8988T (cell line): ENCODE measurements at places on chromosomes 4 and X.

GRCh38 chr4:111108153-111108552 lies 485.3 kb upstream of the PITX2 start:
- no peak for DNase-seq

- peak; percentile 56 for DNase-seq
Measured at GRCh38 chr4:148445071-148445859, 3.1 kb upstream of the NR3C2 start.

GRCh38 chr4:167052631-167053091 lies 181.6 kb downstream of the SPOCK3 start:
- DNase-seq: no peak

GRCh38 chr4:184386271-184386781 lies 88.0 kb downstream of the IRF2 start:
- DNase-seq: no peak

DNA sequence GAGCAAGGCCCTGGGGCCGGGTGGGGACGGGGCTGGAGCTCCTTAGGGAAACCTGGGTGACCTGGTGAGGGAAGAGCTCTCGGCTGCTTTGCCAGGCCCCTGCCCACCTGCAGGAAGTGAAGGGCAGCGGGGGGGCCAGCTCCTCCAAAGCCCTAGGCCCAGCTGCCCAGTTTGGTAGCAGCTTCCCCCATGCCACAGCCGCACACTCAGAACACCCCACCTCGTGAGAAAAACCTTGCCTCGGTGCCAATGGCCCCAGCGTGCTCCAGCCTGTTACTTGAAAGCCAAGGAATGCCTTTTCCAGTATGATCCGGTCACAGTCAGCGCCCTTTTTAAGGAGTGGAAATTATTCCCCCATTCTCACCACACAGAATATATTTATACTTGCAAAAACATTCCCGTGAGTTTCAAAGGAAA lies 38.3 kb downstream of the ACOX3 start:
- DNase-seq: no peak

GRCh38 chr4:184722798-184723197 lies 11.1 kb downstream of the CENPU start:
- DNase-seq: no peak

GRCh38 chrX:129637217-129638109 lies 17.3 kb downstream of the APLN start:
- DNase-seq: peak; percentile 50

DNA sequence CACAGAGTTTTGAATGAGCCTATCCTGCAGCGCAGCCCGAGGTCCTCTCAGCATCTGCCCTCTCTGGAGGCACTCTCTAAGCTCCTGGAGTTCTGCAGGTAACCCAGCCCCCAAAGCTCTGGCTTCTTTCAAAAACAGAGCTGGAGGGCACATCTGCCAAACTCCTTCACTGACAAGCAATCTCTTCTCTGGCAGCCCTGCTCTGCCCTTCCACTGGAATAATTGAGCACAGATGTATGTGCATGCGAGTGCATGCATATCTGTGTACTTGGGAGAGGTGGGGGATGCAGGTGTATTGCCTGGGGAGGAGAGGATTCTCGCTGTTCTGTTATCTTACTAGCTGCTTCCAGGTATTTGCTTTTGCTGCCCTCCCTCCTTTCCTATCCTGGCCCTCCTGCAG lies 22.2 kb upstream of the PLP1 start:
- no peak for DNase-seq

DNA sequence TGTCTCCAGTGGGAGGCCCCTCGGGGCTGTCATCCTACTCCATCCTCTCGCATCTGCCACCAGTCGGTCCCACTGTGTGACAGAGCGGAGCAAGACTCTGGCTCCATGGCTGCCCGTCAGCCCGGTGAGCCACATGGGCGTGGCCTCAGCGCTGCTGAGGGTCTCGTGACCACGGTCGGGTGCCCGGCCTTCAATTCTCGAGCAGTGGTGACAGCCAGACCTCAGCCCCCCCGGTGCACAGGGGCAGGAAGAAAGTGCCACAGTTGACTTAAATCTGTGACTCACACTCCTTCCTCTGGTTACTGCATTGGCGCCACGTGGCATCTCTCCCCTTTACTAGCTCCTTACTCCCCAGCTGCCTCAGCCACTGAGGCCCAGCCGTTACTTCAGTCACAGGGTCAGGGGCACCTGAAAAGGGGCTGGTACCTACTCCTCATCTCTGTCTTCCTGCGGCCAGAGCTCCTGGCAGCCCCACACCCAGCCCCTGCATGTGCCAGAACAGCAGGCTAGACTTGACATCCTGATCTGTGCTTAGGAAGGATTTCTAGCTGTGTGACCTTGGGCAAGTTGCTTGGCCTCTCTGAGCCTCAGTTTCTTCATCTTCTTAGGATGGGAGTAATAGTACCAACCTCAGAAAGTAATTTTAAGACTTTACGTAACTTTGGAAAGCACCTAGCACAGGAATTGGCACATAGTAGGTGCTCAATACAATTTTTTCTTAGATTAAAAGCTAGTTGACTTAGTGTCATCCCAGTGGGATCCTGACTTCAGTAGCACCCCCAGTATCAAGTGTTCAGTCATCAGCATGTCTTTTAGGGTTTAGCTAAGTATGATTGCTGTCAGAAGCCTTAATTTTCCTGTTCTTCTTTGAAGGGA lies 66.1 kb downstream of the TNIP2 start:
- no peak for DNase-seq

- no peak for DNase-seq
Measured at GRCh38 chrX:148609515-148610327, 109.3 kb downstream of the AFF2 start.

- no peak for DNase-seq
Measured at GRCh38 chr4:7460566-7460965, 25.8 kb upstream of the PSAPL1 start.

GRCh38 chrX:116321711-116322110 lies 114.7 kb upstream of the SLC6A14 start:
- DNase-seq: no peak

- no peak for DNase-seq
Measured at GRCh38 chr4:182103614-182104319, 139.4 kb upstream of the TENM3 start.

DNA sequence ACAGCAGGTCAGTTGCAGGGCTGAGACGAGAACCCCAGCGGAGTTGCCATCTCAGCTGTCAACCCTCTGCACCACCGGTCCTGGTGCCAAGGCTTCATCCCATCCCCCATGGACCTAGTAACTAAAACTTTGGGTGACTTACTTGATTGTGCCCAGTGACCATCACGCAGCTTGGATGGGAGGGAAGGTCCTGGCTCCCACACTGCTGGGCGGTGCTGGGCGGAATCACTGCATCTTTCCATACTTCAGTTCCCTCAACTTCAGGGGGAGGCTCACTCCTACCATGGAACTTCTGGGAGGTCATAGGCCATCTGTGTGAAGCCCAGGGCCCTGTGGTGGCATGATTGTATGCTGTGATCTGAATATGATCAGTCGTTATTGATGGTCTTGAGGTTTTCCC lies 26.2 kb upstream of the JAKMIP1 start:
- DNase-seq: no peak

DNA sequence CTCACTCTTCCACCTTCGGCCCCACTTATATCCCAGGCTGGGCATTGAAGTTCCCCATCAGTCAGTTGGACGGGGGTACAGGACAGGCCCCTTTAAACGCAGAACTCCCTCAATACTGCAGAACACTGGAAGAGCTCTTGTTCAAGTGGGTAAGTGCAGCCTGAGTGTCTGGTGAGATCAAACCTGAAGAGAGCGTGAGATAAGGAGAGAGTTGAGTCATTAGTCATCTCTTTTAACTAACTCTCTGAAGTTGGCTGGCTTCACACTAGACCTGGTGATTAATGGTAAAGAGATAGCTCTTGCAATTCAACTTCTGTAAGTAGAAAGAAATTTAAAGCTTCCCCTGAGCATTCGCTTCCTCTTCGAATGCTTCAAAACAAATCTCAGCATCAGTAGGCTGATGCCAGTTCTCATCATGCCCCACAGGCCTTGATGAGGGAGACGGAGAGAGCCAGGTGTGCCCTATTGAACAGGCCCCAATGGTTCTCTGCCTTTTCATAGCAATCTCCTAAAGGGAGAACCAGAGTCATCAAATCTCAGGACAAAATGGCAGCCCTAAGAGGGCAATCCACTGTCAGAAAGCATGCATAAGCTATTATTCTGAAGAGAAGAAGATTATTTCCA lies 41.0 kb upstream of the JADE1 start:
- no peak for DNase-seq

DNA sequence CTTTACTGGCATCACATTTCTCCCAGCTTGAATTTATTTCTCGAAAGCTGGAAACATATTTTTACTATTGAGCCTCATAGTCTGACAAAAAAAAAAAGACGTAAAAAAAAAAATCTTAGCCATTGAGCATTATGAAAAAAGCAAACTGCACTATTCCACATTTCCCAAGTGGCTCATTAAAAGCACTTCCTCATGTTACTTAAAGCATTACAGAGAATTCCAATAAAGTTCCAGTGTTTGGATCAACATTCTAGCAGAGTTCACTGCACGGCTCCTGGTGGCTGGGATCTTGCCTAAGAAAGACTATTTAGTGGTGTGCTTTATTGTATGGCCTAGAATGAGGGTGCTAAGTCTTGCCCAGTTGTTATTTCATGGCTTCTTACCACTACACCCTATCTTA lies 476.2 kb downstream of the PPARGC1A start:
- DNase-seq: no peak

- DNase-seq: no peak
Measured at GRCh38 chrX:56268888-56269287, 36.7 kb downstream of the KLF8 start.

DNA sequence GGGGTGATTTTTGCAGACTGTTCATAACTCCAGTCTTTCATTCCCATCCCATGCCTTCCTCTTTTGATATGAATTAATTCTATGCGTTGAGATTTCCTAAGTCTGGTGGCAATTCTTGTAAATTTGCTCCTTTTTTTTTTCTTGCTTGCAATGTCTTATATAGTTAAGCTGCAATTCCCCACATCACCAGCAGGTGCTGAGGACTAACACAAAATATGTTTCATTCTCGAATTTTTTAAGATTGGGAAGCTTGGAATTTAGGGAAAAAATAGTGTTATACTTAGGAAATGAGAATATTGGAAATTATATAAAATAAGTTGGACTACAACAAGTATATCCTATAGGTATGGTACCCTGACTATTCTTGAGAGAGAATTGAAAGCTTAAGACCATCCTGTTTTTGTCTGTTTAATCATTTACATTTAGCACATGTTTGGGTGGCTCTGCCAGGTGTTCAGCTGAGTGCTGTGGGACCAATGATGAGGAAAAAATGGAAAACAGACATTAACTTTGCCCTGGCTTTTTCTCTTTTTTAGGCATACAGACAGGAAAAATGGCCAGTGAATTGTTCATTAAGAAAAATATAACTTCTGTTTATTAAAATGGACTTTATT lies 30.2 kb downstream of the AFF2 start:
- DNase-seq: no peak

DNA sequence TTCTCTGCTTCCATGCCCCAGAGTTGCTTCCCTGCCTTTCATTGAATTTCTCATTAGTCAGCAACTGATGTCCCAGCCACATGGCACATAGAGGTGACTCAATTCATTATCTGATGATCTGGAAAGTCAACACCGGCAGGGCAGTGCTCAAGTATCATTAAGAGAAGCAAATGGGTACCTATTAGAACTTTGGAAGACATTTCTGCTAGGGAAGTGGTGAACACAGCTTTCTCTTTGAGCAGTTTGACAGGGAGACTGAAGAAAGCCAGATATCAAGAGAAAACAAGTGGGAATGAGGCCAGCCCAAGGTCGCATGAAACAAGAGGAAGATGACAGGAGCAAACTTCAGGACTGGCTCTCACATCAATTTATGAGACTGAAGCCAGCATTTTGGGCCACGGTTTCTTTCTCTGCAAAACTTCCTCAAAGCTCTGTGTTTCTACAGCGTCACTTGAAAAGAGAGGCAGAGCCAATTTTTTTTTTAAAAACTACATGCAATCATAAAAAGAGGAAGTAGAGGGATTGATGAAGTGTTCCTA lies 108.3 kb upstream of the RPS6KA3 start:
- no peak for DNase-seq

DNA sequence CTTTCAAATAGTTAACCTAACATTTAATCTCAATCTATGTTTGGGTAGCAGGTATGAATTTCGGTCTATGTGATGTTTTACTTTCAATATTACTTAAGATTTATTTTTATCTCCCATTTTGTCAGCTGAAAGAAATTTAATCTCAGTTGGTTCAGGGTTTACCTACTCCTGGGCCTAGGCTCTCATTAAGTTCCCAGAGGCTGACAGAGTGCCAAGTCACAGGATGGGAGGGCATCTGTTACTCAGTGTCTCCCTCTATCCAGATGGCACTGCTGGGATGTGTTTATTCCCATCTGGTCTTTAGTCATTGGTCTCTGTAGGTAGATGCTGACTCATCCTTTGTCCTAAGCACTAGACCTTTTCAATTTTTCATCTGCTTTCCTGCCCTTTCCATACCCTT lies 129.4 kb upstream of the ARSJ start:
- no peak for DNase-seq

DNA sequence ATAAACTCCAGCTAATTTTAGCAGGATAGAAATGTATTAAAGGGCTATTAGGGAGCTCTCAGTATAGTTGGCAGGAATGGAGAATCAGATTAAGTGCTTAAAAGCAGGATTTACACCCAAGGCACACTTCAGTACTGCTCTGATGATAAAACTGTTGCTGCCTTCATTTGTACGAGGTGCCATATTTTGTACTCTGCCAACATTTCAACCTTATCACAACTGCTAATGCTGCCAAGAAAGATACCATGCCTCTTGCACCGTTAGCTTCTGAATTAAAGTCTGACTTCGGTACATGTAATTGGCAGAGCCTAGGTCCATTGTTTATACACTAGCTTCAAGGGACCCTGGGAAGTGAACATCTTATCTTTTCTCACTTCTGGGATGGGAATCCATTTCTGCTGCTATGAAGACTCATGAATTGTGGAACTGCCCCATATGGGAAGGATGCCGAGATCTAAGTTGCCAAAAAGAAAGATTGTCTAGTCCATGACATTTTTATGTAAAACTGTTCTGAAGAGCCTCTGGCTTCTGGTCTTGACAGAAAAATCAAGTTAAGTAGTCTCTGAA lies 624.0 kb upstream of the IGFBP7 start:
- no peak for DNase-seq

DNA sequence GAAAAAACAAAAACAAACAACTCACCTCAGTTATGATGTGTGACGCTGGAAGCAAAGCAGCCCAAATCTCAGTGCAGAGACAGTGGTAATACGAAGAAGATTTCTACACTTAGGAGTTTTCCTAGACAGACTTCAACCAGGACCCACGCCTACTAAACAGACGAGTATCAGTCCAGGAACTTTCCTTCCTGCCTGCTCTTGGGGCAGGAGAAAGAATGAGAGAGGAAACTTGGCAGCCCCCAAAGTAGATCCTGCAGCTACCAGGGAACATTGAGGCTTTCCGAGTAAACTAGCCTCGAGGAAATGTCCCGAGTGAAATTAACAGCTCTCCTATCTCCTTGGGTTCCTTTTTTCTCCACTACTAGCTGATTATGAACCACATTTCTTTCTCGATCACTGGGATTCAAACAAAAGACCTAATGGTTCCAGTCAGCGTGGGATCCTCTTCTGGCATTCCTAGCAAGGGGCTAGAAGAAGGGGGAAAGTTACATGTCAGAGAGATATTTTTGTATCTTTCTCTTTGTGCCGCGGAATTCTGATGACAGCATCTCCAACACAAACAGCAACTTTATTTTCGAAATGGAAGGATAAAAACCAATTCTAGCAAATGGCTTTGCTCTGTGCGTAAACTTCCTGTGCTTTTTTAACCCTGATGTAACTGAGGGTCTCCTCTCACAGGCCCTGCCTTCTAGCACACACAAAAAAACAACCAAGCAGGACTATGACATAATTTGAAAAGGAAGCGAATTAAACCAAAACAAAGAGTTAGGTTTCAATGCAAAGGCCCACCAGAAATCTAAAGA lies 53.2 kb downstream of the PPM1K start:
- DNase-seq: no peak

GRCh38 chr4:149795256-149795655 lies 20.4 kb downstream of the IQCM start:
- no peak for DNase-seq
